ENCODE measurements at places on chromosomes 4 and X.

GRCh38 chr4:174394915-174395314 is 111.2 kb downstream of the CEP44 start:
- H3K27ac ChIP-seq = no peak overlapping the region
- no peak for DNase-seq
- H3K4me1 ChIP-seq = no peaks in the 10 kb centered on the region
- no peaks in the 10 kb centered on the region for H3K27me3 ChIP-seq

DNA sequence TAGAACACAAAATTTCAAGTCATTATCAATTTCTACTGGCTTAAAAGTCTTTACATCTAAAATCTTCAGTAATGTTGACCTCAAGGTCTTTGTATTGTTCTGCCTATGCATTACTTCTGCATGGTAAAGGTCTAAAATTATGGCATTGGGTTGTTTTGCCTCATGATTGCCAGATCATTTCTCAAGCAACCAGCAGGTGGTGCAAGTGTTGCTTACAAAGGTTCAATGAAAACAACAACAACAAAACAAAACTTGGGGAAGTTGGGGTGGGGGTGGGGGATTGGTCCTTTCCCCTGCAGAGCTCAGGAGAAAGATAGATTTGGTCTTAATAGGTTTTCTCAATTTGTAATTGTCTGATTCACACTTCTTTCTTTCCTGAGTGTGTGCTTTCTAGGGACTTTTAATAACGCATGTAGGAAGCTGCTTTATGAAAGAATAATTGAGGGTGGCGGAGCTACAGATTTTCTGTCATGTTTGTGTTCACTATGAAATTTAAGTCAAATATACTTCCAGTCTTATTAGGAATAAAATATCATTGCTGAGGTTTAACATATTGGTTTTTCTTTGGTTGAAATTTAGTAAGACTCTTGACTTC is 145.1 kb downstream of the COL4A5 start:
- H3K27me3 ChIP-seq = no peaks in the 10 kb centered on the region
- H3K4me3 ChIP-seq = no peak overlapping the region
- no peak for DNase-seq
- no peak overlapping the region for H3K27ac ChIP-seq

GRCh38 chrX:136810493-136810892 is 29.8 kb upstream of the ARHGEF6 start:
- H3K4me3 ChIP-seq = no peak overlapping the region
- H3K27me3 ChIP-seq = no peaks in the 10 kb centered on the region
- no peak for DNase-seq
- no peaks in the 10 kb centered on the region for H3K36me3 ChIP-seq
- no peak overlapping the region for H3K27ac ChIP-seq
- H3K4me1 ChIP-seq = no peaks in the 10 kb centered on the region

DNA sequence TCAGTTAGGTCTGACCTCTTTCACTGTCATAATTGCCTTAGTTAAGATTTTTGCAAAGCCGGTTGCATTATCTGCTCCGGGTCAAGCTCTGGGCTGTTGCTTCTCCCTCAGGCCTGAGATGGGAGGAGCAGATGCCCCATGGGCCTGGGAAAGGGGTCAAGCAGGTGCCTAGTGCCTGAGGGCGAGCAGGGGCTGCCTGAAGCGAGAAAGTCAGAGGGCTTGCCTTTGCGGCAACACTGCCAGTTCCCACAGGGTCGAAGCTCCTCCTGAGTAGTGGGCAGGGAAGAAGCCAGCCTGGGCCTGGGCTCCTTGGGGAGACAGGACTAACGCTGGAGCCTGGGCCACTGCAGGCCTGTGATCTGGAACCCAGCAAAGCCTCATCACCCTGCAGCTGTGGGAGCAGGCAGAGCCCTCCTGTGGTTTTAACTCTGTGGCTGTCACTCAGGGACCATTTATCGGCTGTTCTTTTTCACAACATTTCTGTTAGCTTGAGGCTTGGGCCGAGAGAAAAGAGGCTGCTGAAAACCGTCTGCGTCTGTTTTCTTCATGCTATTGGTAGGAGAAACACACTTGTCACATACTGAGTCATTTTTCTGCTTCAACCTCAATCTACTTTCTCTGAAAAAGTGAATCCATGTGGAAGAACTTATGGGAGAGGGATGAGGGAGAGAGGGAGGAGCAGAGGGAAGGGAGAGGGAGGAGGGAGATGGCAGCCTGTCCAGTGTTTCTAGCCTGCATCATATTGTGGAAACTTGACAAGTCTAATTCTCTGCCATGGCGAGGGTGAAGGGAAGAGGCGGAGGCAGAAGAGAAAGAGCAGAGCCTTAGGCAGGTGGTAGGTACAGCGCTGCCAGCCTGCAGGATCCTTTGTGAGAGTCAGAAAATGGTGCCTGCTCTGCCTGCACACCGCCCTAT is 68.4 kb downstream of the RHOH start:
- no peaks in the 10 kb centered on the region for H3K36me3 ChIP-seq
- H3K27me3 ChIP-seq = no peaks in the 10 kb centered on the region
- no peak for DNase-seq
- H3K4me3 ChIP-seq = no peak overlapping the region

DNA sequence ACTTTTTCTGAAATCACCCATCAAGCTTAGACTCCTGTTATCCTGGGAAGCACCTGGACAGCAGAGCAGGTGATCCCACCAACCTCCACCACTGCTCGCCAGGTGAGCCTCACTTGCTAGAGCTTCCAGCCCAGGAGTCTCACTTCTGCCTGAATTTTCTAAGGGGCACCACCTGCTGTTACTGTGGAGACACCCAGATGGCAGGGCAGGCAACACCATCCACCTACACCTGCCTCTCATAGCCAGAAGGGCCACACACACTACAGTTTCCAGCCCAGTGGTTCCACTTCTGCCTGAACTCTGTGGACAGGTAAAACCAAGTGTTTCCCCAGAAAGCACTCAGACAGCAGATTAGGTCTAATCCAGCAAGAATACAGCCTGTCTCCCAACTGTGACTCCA is 262.0 kb downstream of the ARAP2 start:
- H3K4me1 ChIP-seq = no peaks in the 10 kb centered on the region
- DNase-seq = no peak
- H3K4me3 ChIP-seq = no peak overlapping the region
- no peak overlapping the region for H3K27ac ChIP-seq
- no peaks in the 10 kb centered on the region for H3K36me3 ChIP-seq

DNA sequence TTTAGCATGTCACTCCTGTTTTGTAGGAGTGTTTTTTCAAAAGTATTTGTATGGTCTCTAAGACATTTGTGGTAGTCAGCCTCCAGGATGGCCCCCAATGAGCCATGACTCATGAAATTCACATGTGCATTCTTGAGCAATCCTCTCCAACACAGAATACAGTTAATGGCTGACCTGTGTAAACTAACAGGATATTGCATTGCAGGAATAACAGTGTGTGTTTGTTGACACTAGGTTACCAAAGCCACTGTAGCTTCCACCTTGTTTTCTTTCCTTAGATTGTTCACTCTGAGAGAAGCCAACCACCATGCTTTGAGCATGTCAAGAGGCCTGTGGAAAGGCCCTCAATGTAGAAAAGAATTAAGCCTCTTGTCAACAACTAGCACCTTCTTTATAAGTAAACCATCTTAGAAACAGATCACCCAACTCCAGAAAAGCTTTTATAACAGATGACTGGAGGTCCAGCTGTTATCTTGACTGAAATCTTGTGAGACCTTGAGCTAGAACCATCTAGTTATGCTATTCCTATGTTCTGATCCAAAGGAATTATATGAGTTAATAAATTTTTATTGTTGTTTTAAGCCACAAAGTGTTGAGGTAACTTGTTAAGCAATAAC is 28.5 kb downstream of the TBCK start:
- H3K27me3 ChIP-seq = no peaks in the 10 kb centered on the region
- peaks cover 20% of the 10 kb centered on the region for H3K36me3 ChIP-seq
- DNase-seq = no peak
- H3K27ac ChIP-seq = no peak overlapping the region

DNA sequence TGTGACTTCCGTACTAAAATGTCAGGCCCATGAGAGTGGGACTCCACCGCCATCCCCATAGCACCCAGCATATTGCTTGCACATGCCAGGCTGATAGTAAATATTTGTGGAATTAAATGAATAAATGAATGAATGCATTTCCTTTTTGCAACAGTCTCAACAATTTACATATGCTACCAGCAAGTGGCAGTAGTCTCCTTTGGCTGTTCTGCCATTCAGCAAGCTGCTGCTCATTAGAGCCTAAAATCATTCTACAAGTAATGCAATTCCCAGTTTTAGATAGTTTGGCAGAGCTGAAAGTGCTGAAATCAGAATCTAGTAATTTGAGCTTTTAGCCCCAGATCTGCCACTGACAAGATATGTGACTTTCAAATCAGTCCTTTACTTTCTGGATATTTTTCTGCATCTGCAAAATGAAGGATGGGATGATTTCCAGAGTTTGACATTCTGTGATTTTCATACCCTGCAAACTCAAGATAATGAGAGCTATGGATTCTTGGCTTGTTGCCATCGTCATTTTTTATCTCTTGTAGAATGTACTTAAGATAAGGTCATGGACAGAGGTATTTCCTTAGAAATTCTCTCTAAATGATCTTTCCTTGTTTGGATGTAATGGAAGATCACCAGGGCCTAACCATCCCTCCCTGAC is 35.7 kb upstream of the INTS6L start:
- H3K4me1 ChIP-seq = no peaks in the 10 kb centered on the region
- no peaks in the 10 kb centered on the region for H3K36me3 ChIP-seq
- H3K27me3 ChIP-seq = no peaks in the 10 kb centered on the region

Data from lower lobe of right lung (tissue), 2 donors.